Anterior cingulate cortex (tissue), 58 donors: ENCODE measurements at places on chromosomes 2 and 18.

DNA sequence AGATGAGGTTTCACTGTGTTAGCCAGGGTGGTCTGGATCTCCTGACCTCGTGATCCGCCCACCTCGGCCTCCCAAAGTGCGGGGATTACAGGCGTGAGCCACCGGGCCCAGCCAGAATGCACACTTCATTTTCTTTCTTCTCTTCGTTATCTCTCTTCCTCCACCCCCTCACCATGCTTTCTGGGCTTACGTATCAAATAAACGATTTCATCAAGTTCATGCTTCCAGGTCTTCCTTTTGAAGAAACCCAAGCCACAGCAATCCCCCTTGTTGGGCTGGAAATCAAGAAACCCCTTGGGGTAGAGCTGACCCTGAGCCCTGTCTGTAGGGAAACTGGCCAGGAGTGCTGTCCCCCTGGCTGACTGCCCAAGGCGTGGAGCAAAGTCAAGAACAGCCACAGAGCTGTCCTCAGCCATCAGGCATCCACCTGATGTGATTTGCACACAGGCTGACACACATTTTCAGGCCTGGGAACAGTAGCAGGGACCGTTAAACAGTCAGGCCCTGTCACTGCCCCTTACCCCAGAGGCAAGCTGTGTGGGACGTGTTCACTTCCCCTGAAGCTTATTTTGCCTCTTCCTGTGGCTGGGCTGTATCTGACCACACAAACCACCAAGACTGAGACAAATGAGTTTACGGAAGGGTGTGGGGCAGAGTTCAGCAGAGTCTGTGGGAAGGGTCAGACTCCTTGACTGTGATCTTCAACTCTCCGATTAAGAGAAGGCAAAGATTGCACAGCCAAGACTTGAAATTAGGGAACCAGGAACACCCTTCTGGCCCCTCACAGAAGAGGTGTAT lies 15.1 kb upstream of the NMUR1 start:
- no peak for DNase-seq

DNA sequence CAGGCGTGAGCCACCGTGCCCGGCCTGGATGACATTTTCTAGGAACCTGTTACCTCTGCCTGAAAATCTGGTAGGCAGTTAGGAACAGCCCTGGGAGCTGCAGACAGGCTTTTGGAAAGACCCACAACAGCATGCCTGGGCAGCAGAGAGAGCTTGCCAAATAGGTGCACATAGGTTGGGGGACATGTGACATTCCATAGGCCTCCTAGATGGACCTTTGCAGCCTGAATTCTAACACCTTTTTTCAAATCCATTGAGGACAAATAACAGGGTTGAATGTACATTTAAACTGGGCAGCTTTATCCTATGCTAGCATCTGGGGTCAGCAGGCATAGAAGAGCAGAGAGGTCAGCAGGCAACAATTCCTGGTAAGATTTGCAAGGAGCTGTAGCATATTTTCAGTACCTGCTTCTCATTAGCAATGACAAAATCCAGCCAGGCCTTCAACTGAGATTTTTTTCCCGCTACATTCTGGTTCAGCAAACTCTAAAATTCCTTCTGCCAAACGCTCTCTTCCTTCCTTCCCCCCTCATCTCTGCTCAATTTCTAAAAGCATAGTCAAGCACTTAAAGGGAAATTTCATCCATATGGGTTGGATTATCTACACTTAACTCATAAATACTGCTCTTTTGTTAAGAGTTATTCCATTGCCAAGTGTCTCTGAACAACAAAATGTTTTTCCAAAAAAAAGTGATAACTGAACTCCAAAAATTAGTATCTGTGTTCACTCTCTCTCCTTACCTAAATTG lies 75.2 kb downstream of the SOWAHC start:
- DNase-seq: no peak

DNA sequence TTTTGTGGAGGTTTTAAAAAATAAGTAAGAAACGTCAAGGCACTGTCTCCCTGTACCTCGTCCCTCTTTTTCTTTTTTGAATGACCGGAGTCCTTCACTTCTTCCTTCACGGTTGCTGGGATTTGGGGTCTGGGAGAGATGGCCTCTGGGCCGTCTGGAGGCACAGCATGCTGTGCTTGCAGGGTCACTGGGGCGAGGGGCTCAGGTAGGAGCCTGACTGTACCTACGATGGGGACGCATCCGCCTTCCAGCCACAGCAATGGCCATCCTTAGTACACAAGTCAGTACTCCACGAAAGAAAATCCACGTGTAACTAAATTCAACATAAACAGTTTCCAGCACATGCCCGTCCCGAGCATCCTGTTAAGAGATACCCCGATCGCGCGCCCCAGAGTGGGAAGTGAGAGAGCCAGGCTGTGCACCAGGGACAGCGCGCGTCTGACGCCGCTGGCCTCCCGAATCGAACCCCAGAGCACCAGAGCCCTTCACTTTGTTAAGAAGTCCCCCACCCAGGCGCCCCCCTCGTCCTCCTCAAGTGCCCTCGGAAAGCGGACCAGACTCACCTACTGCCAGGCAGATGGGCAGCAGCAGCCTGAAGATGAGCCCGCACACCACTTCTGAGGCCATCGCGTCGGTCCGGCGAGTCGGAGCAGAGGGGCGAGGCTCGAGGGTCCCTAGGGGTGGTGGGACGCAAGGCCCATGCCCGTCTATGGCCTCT lies 1.2 kb downstream of the PIEZO2 start:
- no peak for DNase-seq

DNA sequence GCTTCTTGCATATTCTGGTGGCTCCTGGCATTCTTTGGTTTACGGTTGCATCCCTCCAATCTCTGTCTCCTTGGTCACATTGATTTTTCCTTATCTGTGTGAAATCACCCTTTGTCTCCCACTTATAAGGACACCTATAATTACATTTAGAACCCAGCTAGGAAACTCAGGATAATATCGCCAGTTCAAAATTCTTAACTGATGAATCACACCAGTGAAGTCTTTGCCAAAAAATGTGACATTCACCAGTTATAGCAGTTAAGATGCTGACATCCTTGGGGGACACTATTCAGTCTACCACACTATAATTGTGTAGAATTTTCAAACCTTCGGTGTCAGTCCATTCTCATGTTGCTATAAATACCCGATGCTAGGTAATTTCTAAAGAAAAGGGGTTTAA lies 320.2 kb downstream of the TMX3 start:
- DNase-seq: no peak

- no peak for DNase-seq
These were observed 32.3 kb upstream of the XDH start for GRCh38 chr2:31446848-31447247.

GRCh38 chr2:12341920-12342319 lies 374.8 kb upstream of the TRIB2 start:
- DNase-seq: no peak

DNA sequence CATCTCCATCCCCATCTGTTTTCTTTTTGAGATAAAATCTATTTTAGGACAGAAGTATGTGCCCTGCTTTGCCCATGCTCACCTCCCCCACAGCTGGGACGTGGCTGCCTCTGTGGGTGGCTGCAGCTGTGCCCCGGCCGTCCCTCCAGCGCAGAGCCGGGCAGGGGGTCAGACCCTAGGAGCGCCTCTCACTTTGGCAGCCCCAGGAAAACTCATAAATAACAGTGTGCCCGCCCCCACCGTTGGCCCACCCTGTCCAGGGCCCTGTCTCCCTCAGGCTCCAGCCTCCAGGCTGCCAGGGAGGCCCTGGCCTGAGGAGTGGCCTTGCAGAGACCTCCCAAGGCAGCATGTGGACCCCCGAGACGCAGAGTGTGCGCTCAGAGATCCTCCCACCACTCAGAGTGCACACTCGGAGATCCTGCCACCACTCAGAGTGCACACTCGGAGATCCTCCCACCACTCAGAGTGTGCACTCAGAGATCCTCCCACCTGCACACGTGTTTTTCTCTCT lies 178.1 kb downstream of the TWIST2 start:
- peak; percentile 24 for DNase-seq

- DNase-seq: no peak
These were observed 367.5 kb upstream of the RAB12 start for GRCh38 chr18:8241731-8242130.

DNA sequence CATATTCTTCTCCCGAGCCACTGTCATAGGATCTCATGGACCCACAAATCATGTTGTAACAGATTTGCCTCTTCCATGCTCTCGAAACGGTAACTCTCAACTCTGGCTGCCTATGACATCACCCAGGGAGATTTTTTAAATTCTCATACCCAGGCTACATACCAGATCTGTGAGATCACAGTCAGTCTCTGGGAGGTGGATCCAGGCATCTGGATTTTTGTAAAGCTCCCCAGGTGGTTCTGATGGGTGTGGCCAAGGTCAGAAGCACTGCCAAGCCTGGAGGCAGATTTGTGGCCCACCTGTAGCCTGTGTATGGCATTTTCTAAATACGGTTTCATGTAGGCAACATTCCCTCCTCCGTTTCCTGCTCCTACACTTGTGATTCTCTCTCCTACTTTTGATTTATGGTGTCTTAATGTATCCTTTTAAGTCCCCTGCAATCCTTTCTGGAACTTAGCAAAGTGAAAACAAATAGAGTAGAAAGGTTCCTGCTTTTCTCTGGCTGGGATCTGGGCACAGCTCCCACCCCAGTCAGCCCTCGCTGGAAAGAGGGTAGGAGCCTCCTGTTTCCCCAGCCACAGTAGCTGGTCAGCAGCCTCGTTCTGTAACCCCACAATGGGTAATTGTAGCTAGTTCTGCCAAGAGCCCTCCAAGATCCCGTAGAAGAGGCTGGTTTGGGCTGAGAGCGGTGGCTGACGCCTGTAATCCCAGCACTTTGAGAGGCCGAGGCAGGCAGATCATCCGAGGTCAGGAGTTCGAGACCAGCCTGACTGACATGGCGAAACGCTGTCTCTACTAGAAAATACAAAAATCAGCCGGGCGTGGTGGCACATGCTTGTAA lies 96.2 kb downstream of the KLHL29 start:
- no peak for DNase-seq

DNA sequence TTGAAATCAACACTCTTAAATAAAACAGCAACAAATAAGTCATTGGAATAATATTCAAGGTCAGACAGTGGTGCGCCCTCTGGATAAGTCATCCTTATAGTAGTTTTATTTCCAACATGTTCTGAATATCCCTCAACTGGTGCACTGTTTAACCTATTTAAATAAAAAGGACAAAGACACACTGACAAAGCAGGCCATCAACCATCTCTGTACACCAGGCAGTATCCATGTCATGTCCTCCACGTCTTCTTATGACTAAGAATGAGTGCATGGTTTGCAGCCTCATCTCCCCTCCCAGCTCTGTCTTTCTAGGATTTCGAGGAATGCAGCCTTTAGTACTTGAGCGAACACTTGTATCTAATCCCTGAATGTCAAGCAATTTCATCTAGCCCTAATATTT lies 42.4 kb downstream of the ST3GAL5 start:
- DNase-seq: no peak

DNA sequence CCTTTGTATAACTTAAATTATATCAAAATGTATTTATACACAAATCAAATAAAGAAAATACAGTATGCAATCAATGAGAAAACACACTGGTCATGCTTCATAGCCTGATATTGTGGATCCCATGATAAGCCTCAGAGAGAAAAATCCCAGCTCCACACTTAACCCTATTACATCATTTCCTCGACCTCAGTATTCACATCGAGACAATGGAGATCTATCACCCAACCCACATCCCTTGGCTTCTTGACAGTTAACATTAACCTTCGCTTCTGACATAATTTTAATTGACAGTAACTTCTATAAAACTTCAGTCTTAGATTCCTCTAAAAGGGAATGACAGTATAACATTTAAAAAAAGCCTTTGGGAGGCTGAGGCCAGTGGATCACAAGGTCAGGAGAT lies 11.6 kb downstream of the TMX3 start:
- no peak for DNase-seq

GRCh38 chr18:48983793-48984437 lies 33.1 kb upstream of the SMAD7 start:
- no peak for DNase-seq

GRCh38 chr2:18925296-18925695 lies 335.9 kb upstream of the NT5C1B start:
- DNase-seq: no peak
